Activated gamma-delta T cell treated with anti-CD3 and anti-CD28 coated beads, Interleukin-2, amount 50 U/mL, for 16 hours (primary cell): ENCODE measurements at places on chromosomes 3 and 15.

DNA sequence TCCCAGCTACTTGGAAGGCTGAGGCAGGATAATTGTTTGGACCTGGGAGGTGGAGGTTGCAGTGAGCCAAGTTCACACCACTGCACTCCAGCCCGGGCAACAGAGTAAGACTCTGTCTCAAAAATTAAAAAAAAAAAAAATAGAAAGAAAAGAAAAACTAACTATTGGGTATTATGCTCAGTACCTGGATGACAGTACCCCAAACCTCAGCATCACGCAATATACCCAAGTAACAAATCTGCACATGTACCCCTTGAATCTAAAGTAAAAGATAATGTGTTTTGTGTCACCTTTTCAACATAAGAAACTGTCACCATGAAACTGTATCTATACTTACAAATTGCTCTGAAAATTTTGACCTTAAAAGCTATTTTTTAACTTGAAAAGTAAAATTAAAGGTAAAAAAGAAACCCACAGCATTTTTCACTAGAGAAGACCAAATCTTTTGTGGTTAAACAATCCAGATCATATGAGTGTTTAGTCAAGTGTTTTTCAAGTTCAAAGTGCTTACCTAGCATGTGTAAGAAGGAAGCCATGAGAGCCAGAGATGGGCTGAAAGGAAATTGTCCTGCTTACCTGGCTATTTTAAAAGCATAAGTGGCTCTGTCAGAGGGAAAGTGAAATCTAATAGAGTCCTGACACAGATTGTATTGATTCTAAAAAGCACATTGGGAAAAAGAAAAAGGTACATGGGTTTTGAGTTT lies 50.5 kb downstream of the MYO1E start:
- DNase-seq, result no peak

DNA sequence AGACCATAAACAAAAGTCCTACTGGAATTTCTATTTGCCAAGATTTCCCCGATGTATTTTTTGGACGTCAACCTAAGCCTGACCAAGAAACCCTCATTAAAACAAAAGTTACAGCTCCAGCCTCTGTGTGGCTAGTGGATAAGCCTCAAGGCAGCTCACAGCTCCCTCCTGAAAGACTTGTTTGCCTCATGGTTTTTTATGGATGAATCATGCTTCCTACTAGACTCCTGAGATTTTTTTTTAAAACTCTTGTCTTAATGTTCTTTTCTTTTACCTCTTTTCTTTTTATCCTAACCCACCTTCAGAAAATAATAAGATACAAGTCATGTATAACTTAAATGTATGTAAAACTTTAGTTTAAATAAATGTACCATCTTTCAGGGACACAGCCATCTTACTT lies 52.4 kb downstream of the SUCNR1 start:
- no peak for DNase-seq

- no peak for DNase-seq
Measured at GRCh38 chr3:197394464-197395321, 96.3 kb upstream of the DLG1 start.

GRCh38 chr15:78429477-78429876 lies 8.5 kb upstream of the IREB2 start:
- no peak for DNase-seq

GRCh38 chr3:126946405-126946804 lies 36.5 kb upstream of the PLXNA1 start:
- DNase-seq, result no peak

DNA sequence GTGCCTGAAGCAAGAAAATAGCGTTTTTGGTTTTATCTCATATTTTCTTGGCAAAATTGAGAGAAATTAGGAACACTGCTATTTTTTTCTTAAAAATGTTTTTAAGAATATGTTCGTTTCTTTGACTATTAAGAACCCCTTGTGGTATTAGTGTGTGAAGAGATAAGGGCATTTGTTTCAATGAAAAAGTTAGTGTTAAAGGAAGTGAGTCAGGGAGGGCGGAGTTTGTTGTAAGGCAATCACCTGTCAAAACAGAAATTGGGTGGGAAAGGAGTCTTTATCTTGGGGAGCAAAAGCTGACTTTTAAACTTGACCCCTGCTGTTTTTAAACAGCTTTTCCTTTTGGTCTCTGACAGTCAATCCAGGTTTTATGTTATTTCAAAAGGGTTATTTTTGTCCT lies 4.2 kb downstream of the RAP2B start:
- DNase-seq, result peak; percentile 5

GRCh38 chr3:86104154-86104553 lies 886.8 kb downstream of the VGLL3 start:
- no peak for DNase-seq

GRCh38 chr3:10192953-10193691 lies 28.4 kb downstream of the IRAK2 start:
- DNase-seq, result no peak

GRCh38 chr3:48273594-48274211 lies 32.8 kb downstream of the ZNF589 start:
- peak; percentile 23 for DNase-seq

GRCh38 chr3:72447059-72447946 lies 400.9 kb downstream of the SHQ1 start:
- peak; percentile 85 for DNase-seq

DNA sequence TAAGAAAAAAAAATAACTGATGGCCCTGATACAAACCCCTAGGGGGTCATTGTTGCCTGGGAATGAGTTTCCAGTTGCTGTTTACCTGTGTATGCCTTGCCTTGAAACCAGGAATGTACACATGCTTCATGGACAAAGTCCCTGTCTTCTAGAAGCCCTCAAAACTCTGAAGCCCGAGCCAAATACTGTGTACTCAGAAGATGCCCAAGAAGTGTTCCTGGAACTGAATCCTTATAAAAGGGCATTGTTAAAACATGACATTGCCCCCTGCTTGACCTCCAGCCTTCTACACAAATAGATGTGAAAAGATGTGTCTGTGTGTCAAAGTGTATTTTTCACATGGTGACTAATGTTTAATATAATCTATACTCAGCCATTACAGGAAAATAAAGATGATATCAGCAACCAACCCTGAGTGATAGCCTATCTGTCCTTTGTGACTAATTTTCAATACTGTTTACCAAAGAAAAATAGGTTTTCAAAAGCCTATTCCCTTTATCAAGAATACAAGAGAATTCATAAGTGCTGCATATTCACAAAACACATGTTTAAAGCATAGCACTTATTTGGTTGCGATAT lies 325.9 kb downstream of the MECOM start:
- DNase-seq, result no peak

DNA sequence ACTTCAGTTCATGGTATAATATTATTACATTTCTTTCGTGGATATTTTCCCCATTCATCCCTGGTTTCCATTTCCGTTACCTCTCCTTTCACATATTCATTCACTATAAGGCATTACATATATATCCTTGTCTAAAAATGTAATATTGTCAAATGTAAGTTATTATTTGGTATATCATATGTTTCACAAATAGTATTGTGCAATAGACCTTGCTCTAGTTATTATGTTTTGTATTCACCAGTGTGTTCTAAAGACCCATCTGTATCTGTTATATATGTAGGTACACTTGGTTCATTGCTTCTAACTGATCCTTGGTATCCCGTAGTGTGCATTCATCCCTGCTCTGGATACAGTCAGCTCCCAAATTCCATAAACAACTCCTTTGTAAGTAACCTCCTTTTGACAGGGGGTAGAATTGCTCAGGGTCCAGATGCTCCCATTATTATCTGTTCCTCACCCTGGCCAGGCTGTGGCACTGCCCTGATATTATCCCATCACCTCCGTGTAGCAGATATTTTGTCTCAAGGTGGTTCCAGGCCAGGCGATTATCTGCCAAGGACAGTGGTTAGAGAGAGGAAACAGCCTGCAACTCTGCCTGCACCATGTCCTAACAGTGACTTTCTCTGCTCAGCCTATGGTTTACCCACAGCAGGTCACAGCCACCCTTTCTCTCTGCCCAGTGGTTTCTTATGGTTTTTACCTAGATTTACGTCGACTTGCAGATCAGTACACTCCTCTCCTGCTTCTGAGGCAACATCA lies 29.2 kb downstream of the PAQR9 start:
- no peak for DNase-seq

DNA sequence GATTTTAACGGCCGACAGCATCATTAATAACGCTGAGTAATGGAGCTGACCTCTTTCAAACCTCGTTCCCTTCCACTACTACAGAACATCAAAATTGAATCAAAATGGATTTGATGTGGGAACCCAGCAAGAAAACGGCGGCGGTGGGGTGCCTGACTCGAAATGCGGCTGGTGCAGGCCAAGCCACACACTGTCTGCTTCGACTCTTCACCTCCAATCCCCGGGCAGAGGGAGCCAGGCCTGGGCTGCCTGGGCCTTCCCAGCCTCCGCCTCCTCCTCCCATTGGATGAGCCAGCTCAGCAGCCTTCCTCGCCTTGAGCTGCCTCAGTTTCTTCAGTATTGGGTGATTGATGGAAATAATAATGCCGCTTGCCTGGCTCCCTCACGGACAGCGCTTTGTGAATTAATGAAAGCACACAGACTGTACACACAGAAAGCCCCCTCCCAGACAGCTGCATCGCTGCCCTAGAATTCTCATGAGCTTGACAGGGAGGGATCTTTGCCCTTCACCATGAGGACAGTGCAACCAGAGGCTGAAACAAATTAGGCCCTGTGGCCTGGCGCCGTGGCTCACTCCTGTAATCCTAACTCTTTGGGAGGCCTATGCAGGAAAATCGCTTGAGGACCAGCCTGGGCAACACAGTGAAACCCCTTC lies 11.4 kb upstream of the MEGF11 start:
- DNase-seq, result no peak

- no peak for DNase-seq
Measured at GRCh38 chr3:15339001-15339400, 6.6 kb upstream of the SH3BP5 start.

- DNase-seq, result no peak
Measured at GRCh38 chr3:187183210-187183862, 13.9 kb upstream of the RTP1 start.

GRCh38 chr3:192817053-192817452 lies 89.7 kb upstream of the FGF12 start:
- no peak for DNase-seq

GRCh38 chr3:47282424-47283192 lies at the start of the genes KIF9 and KLHL18:
Gene KIF9 (minus strand): TSS chr3:47282799. CDS start chr3:47277374, 5,425 bp downstream.
Gene KLHL18 (plus strand): TSS chr3:47282944. CDS start chr3:47282966, 22 bp downstream.
- peak; percentile 94 for DNase-seq

DNA sequence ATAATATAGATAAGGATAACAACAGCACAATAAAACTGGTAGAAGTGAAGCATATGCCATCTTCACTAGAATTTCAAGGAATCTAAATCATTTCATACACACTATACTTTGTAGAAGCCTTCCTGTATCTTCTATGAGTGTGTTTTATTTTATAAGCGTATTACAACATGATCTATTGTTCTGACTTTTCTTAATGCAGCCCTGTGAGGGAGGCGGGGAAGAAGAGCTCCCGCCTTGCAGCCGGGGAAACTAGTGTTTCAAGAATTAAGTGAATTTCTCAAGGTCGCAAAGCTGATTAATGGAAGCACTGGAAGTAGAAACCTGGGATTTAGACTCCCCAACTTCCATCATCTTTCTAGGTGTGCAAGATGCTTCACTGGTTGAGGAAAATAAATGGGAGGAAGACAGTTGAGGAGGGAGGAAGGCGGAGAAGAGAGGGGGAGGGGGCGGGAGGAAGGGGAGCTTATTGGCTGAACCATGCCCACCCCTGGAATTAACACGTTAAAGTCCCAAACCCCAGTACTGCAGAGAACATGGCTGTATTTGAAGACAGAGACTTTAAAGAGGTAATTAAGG lies 32.9 kb downstream of the VGLL4 start:
- DNase-seq, result no peak

DNA sequence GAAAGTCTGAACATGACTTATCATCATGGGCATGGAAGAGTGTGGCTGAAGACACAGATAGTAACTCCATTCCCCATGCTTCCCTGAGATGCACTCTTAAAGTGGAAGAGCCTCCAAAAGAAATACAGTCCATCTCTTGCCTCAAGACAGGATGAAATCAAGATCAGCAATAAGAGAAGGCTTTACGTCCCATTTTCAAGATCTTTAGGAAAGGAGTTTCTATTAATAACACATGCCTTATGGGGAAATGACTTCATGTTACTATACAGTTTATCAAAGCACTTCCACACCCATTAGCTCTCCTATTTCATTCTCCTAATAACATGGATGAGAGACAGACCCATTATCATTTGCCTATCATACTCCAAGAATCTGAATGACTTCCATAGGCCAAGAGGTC lies 6.1 kb upstream of the KBTBD12 start:
- no peak for DNase-seq

DNA sequence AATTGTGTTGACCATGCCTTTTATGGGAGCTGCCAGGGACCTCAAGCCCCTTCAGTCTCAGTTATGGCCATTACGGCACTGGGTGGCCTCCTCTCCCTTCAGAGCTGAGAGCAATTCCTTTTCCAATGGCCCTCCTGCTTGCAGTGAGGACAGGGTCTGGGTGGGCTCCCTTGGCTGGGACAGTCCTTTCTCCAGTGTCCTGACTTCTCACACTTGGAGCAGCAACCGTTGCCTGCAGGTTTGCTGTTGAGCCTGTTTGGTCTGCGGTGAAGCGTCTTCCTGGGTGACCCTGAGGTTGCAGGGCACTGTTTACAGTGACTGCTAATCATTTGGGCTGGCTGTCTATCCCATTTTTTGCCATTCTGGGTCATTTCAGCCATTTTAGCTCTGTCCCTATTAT lies 3.5 kb upstream of the CCDC80 start:
- no peak for DNase-seq

GRCh38 chr15:60363087-60363549 lies 34.7 kb downstream of the ANXA2 start:
- DNase-seq, result no peak

DNA sequence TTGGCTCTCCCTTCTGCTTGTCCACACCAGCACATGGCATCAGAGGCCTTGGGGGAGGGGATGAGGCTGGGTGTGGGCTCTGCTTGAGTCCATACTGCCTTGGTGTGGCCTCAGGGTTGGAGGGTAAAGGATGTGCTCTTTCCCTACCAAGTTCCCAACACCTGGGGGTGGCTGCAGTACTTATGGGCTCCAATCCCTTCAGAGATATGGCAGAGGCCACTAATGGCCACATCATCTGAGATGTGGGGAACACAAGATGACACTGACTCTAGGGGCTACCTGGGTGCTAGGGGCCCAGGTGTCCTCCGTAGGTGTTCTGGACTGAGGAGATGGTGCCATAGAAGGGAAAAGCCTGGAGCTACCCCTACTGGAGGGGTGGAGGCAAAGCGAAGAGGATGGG lies 6.9 kb downstream of the CXCR6 start:
- no peak for DNase-seq

GRCh38 chr3:34881026-34881425 lies 758.3 kb upstream of the ARPP21 start:
- DNase-seq, result no peak

- DNase-seq, result no peak
Measured at GRCh38 chr15:63322541-63322940, 45.1 kb downstream of the APH1B start.

DNA sequence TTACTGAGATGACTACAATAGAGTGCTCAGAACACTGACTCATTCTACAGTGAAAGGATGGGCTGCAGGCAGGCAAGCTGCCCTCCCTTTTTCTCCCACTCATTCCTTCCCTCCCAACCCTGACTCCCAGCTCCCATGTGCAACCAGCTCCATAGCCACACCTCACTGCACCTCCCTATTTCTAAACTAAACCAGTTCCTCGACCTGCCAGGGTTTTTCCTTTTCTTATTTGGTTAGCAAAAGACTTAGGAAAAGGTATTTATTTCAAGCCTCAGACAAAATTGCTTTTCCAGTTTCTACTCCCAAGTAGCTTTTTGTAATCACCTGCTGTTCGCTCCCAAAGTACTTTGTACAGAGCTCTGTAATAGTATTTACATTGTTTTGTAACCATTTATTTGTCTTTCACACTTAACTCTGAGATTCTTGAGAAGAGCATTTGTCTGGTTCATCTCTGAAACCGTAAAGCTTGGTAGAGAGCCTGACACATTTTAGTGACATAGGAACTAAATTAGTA lies 2.2 kb downstream of the AADAC start:
- DNase-seq, result no peak

GRCh38 chr3:81888914-81889557 lies 127.6 kb upstream of the GBE1 start:
- no peak for DNase-seq
